ENCODE measurements at places on chromosomes 1 and 21. TPM values are rescaled to one million over a fixed set of nuclear protein-coding genes. Genes with fewer than 3 reads are reported as not detected.

Gene S100A8
- 95.4 TPM for total RNA-seq

Gene PRDM16
- 85.4 TPM for total RNA-seq

Gene SLC6A17
- 0.14 TPM for total RNA-seq

Gene INTS7
- total RNA-seq = 16.9 TPM

Gene RIIAD1
- not detected for total RNA-seq

Gene AMY1C
- not detected for total RNA-seq

Gene SOX13
- total RNA-seq = 27.2 TPM

Gene PDZK1IP1
- total RNA-seq = not detected

Gene TTC24
- not detected for total RNA-seq

Gene ERICH3
- not detected for total RNA-seq

Gene CD53
- 55.6 TPM for total RNA-seq

Gene USH2A
- not detected for total RNA-seq

Gene TFAP2E
- total RNA-seq = not detected

Gene MYOM3
- 1.5 TPM for total RNA-seq

Gene FCRL3
- not detected for total RNA-seq

Gene ADPRS
- 34.0 TPM for total RNA-seq

Gene TAS1R2
- total RNA-seq = not detected

DNA sequence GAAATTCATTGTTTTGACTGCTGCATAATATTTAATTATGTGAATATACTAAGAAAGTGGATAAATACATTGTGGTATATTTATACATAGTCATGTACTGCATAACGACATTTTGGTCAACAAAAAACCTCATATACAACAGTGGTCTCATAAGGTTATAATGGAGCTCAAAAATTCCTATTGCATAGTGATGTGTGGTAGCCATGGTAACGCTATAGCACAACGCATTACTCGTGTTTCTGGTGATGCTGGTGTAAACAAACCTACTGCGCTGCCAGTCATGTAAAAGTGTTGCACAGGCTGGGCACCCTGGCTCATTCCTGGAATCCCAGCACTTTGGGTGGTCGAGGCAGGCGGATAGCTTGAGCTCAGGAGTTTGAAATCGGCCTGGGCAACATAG is 52.6 kb upstream of the NHLH2 start:
- no peaks in the 10 kb centered on the region for H3K36me3 ChIP-seq
- DNase-seq = no peak
- no peaks in the 10 kb centered on the region for H3K4me1 ChIP-seq
- no peak overlapping the region for H3K4me3 ChIP-seq
- no peaks in the 10 kb centered on the region for H3K27me3 ChIP-seq

GRCh38 chr1:2130156-2130555 is 64.4 kb downstream of the FAAP20 start:
- H3K36me3 ChIP-seq = no peaks in the 10 kb centered on the region
- no peaks in the 10 kb centered on the region for H3K27me3 ChIP-seq
- DNase-seq = no peak
- H3K27ac ChIP-seq = no peak overlapping the region

GRCh38 chr1:176794897-176795508 is 332.0 kb downstream of the PAPPA2 start:
- H3K4me3 ChIP-seq = no peak overlapping the region
- DNase-seq = no peak
- H3K36me3 ChIP-seq = no peaks in the 10 kb centered on the region
- no peaks in the 10 kb centered on the region for H3K27me3 ChIP-seq
- no peaks in the 10 kb centered on the region for H3K4me1 ChIP-seq
- no peak overlapping the region for H3K27ac ChIP-seq

GRCh38 chr1:10915594-10915993 is 96.9 kb upstream of the TARDBP start:
- DNase-seq = no peak
- no peaks in the 10 kb centered on the region for H3K4me1 ChIP-seq
- no peaks in the 10 kb centered on the region for H3K36me3 ChIP-seq

GRCh38 chr1:202862679-202863560 is 26.0 kb downstream of the RABIF start:
- no peaks in the 10 kb centered on the region for H3K27me3 ChIP-seq
- H3K4me3 ChIP-seq = no peak overlapping the region
- no peaks in the 10 kb centered on the region for H3K36me3 ChIP-seq
- no peak overlapping the region for H3K27ac ChIP-seq
- no peak for DNase-seq
- peaks cover 10% of the 10 kb centered on the region for H3K4me1 ChIP-seq

- no peak for DNase-seq
- no peaks in the 10 kb centered on the region for H3K27me3 ChIP-seq
- peaks cover 5% of the 10 kb centered on the region for H3K36me3 ChIP-seq
- H3K4me3 ChIP-seq = no peak overlapping the region
- peaks cover 12% of the 10 kb centered on the region for H3K4me1 ChIP-seq
- no peak overlapping the region for H3K27ac ChIP-seq
Measured at GRCh38 chr1:36366091-36366661, 19.5 kb downstream of the STK40 start.

DNA sequence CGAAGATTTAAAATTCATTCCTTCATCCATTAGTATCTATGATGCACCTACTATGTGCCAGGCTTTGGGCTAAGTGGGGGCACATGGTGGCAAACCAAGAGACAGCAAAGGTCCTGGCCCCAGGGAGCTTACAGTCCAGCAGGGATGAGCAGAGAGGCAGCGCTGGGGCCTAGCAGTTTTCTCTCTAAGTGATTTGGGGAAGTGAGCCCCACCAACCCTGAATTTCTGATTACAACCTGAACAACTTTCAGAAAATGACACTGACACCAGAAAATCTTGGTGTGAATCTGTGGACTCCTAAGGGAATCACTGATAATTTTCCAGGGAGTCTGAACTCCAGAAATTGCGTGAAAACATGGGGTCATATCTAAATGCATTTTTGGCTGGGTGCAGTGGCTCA is 111.5 kb downstream of the CAPN8 start:
- no peak overlapping the region for H3K4me3 ChIP-seq
- H3K27me3 ChIP-seq = no peaks in the 10 kb centered on the region
- no peaks in the 10 kb centered on the region for H3K4me1 ChIP-seq
- no peak overlapping the region for H3K27ac ChIP-seq

DNA sequence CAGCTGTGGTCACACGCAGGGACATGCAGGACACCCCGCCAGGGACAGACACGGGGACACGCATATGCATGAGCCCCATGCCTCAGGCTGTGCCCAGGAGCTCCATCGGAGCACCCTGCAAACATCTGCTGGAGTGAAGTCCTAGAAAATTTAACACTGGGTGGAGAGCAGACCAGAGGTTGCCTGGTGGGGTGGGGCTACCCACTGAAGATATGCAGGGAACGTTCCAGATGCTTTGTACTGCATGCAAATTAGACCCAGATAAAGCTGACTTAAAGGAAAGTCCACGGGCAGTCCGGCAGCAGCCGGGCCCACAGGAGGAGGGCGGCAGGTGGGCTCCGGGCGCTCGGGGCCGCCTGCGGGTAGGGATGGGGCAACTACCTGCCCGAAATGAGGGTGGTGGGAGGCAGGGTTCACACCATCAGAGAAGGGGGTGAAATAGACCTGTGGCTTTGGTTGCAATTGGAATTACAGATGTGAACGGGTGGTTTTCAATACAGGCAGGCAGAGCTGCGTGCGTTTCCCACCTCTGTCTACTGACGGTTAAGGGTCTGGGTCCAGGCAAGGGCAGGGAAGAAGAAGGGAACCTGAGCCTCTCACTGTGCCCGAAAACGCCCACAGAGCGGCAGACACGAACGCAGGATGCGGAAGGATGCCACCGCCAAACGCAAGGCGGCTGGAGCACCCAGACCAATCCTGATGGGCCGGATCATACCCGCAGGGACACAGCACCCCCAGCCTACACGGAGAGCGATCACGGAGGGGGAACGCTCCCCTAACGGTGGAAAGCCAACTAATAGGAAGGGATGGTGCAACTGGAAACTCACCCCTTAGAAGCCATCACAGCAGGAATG is 21.0 kb downstream of the CFAP74 start:
- no peaks in the 10 kb centered on the region for H3K4me1 ChIP-seq
- no peak overlapping the region for H3K4me3 ChIP-seq
- no peaks in the 10 kb centered on the region for H3K36me3 ChIP-seq
- H3K27ac ChIP-seq = no peak overlapping the region

DNA sequence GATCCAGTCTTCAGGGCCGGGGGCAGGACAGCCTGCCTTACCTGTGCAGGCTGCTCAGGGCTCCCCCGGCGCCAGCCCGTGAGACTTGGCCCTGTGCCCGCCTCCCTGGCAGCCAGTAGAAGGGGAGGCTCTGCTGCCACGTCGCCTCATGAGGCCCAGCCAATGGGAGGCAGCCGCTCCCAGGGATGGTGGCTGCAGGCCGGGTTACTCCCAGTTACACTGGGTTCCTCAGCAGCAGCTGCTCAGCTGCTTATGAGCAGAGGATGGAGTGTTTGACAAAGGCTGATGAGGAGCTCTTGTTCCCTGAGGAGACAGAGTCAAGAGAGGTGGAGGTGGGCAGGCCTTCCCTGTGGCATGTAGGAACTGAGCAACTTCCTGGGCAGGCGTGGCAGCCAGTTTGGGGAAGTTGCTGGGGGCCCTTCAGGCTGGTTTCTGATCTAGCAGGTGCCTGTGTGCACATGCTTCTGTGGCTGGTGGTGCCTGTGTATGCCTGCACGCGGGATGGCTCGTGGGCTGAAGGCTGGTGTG is 5.5 kb downstream of the MFSD2A start:
- peaks cover 7% of the 10 kb centered on the region for H3K4me1 ChIP-seq
- no peak for DNase-seq
- H3K4me3 ChIP-seq = no peak overlapping the region
- H3K27ac ChIP-seq = no peak overlapping the region

- no peak overlapping the region for H3K27ac ChIP-seq
- DNase-seq = no peak
- H3K27me3 ChIP-seq = no peaks in the 10 kb centered on the region
- H3K36me3 ChIP-seq = no peaks in the 10 kb centered on the region
- no peaks in the 10 kb centered on the region for H3K4me1 ChIP-seq
Measured at GRCh38 chr1:78153092-78153736, 107.4 kb downstream of the GIPC2 start.

DNA sequence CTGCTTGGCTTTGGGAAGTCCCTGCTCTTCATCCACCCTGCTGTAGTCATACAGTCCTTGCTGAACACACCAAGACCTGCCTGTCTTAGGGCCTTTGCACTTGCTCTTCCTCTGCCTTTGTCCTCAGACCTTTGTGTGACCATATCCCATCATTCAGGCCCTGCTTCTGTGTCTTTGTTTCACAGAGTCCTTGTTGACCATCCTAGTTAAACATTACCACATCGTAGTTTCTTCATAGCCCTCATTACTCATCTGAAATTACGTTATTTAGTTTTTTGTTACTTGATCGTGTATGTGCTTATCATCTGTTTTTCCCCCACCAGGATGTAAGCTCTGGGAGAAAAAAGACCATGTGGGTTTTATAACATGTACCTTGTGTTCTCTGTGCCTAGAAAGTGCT is 18.3 kb upstream of the SPRR5 start:
- no peak for DNase-seq
- H3K4me1 ChIP-seq = no peaks in the 10 kb centered on the region
- H3K4me3 ChIP-seq = no peak overlapping the region
- H3K27ac ChIP-seq = no peak overlapping the region
- no peaks in the 10 kb centered on the region for H3K36me3 ChIP-seq
- H3K27me3 ChIP-seq = no peaks in the 10 kb centered on the region

DNA sequence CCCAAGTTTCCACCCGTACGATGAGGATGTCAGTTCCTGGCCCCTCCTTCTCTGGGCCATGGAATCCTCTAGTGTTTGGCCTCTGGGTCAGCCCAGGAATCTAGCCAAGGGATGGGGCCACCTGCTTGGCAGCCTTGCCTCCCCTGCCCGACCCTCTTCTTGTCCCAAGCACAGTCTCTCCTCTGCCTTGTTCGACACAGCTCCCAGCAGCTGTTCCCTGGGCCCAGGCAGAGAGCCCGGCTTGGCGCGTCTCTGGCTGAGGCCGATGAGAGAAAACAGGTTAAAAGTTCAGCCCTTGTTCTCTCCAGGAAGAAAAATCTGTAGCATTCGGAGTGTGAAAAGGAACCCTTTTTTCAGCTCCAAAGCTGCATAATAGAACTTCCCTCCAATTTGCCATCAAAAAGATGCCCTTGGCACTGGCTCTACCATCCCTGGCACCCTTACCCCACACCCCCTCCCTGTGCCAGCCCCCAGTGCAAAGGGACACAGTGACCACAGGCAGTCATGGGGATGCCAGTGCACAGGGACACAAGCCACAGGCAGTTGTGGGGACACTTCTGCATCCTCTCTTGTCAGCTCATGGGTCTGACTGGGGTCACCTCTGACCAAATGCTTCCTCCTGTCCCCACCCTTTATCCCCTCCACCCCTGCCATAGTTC is 68.4 kb downstream of the EPHB2 start:
- H3K4me3 ChIP-seq = no peak overlapping the region
- no peak for DNase-seq
- H3K27ac ChIP-seq = peak overlapping the region; percentile 6
- no peaks in the 10 kb centered on the region for H3K4me1 ChIP-seq

- H3K27ac ChIP-seq = no peak overlapping the region
- DNase-seq = no peak
- no peaks in the 10 kb centered on the region for H3K36me3 ChIP-seq
- no peak overlapping the region for H3K4me3 ChIP-seq
- no peaks in the 10 kb centered on the region for H3K4me1 ChIP-seq
- H3K27me3 ChIP-seq = no peaks in the 10 kb centered on the region
Measured at GRCh38 chr1:192767798-192768197, 41.0 kb upstream of the RGS2 start.

DNA sequence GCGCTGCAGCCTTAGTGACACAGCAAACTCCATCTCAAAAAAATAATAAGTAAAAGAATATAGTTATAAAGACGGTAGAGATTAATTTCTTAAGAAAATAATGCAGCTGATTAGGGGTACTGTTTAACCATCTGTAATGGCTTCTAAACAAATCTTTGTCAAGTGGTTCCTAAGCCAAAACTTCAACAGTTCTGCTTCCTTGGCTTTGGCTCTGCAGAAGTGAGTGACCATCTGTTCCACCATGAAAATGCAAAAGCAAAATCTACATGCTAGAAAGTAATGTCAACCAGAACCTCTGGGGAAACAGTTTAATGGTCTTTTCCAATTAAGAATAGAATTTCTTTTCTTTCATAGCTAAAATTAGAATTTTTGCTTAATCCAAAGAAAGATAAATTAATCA is 8.3 kb upstream of the SH2D5 start:
- H3K36me3 ChIP-seq = peaks cover 31% of the 10 kb centered on the region
- no peaks in the 10 kb centered on the region for H3K4me1 ChIP-seq
- H3K4me3 ChIP-seq = no peak overlapping the region
- no peak for DNase-seq
- no peaks in the 10 kb centered on the region for H3K27me3 ChIP-seq
